ENCODE measurements at places on chromosomes 2 and 18.

DNA sequence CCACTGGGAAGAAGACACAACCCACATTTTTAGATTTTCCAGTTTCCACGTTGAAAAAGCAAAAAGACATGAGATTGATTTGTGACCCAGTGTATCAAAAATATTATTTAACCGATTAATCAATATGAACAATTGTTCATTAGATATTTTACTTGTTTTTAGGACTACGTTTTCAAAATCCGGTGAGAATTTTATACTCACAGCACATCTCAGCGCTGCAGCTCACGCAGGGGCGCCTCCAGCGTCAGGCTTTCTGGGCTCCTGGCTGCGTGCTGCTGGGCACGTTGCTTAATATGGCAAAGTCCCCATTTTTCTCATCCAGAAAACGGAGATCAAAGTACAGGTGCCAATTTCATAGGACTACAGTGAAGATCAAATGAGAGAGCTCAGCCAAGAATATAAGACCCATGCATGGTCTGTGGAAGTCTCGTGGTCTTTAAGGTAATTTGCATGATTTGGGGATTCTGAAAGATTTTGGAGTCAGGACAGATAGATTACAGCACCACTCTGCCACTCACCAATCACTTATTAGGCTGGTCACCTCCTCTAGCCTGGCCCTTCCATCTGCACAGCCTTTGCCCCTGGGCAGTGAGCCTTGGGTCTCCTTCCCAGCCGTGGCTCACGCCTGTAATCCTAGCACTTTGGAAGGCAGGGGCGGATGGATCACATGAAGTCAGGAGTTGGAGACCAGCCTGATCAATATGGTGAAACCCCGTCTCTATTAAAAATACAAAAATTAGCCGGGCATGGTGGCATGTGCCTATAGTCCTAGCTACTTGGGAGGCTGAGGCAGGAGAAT, 36.2 kb downstream of the PTPN18 start:
- DNase-seq = no peak

- no peak for DNase-seq
Observed at GRCh38 chr2:56132138-56132537, 51.7 kb upstream of the CCDC85A start.

DNA sequence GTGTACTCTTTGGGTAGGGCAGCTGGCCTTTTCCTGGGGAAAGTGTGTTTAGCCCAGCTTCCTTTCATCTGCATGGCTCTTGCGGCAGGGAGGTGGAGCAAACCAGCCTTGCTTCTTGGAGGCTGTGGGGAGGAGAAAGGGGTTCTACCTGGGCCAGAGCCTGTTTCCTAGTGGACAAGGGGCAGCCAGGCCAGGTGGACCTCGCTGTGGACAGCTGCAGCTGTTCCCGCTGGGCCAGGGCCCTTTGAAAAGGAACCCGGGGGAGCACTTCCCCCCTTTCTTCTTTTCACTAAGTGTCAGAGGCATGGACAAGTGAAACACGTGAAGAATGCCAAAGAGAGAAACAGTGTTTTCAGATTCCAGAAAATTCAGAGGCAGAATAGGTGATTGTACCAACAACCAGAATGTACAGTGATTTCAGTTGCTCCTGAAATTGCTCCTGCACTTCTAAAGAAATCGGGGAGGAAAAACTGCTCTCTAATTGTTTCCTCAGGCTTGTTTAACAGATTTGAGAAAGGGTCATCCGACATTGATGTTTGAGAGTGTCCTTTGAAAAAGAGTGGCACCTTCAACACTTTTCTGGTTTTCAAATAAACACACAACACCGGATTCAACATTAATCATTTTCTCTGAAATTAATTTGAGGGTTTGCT, 3.9 kb downstream of the GLI2 start:
- DNase-seq = no peak

GRCh38 chr2:232515639-232516038, 4.5 kb upstream of the PRSS56 start:
- no peak for DNase-seq

GRCh38 chr2:237458519-237458918, 28.5 kb upstream of the MLPH start:
- DNase-seq = no peak

DNA sequence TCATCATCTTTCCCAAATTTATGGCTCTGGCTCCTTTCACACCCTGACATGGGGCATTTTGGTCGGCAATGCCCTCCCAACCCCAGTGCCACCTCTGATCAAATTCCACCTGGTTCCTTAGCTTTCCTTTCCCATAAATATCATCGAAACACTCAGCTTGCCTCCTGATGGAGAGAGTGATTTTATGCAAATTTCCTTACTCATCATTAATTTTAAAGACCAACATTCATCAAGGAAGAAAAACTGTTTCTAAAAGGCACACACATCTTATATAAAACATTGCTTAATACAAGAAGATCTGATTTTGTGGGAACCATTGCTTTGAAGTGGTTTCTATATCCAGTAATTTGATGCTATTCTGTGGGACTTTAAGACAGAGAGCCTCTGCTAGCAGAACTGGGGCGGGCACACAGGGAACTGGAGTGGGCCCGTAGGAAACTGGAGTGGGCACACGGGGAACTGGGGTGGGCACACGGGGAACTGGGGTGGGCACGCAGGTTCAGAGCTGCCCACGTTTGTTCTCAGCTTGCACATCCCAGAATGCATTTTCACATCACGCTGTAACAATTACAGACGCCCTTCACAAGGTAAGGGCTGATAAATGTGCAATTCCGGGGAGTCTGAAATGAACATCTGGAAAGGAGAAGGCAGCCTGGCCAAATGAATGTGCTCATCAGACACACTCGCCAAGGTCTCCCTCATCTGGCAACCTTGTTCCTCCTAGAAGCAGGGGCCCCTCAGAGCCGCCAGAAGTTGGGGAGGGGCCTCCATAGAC, 174.2 kb downstream of the RTP5 start:
- no peak for DNase-seq

- no peak for DNase-seq
Observed at GRCh38 chr18:39596221-39596620, 2030.6 kb upstream of the CELF4 start.

DNA sequence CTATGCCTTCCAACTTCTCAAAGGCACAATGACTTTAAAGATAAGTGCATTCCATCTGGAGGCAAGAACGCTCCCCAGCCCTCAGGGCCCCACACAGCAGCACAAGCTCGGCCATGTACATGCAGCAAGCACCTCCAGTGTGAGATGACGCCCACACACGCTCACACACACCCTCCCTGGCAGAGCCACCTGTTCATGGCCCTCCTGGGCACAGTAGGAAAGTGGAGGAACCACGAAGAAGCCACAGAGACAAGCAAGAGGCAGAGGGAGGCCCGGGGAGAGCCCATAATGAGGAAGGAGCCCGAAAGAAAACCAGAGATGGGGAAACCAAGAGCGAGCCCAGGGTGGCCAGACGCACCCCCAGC, 21.7 kb downstream of the BIN1 start:
- DNase-seq = no peak

DNA sequence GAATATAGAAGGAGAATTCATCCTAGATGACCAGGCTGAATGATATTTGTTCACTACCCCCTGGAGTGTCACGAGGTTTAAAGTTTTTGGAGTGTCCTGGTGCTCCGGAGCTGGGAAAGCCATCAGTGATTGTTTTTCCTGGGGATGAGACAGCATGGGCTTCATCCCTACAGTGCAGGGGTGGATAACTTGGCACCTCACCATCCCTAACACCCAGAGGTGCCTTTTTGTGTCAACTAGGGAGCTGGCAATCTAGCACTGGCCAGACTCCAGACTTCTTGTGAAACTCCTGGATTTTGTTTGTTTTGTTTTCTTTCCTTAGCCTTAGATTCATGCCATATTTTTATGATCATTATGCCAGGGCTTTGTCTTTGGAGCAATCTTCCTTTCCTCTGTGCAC, 164.8 kb downstream of the PRKCE start:
- no peak for DNase-seq

DNA sequence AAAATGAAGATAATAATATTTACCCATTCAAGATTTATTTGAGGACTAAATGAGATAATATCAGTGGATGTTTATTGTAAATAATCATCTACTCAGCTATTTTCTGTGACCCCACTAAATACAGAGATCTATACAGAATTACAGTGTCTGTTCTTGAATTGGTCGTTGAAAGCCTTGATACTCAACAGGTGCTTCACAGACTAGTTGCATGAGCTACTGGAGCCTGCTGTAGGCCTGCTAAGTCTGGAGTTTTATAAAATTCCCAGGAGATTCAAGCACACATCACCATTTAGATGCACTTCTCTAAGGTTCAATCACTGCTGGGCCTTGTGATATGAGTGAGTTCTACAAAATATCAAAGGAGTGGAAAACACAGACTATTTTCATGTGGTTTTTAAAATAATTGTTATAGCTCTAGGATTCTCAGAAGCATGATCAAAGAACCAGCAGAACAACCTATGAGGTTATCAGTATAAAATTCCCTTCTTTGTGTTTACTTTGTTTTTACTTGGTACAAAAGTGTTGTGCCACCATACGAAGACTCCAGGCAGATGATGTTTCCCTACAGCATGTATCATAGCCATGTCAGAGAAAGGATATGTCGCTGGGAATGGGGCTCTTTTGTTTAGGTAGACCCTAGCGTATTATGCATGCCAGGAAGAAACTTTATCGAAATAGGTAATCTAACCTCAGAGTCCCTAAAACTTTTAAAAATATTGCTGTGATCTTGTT, 7.1 kb downstream of the SULT1C4 start:
- no peak for DNase-seq

DNA sequence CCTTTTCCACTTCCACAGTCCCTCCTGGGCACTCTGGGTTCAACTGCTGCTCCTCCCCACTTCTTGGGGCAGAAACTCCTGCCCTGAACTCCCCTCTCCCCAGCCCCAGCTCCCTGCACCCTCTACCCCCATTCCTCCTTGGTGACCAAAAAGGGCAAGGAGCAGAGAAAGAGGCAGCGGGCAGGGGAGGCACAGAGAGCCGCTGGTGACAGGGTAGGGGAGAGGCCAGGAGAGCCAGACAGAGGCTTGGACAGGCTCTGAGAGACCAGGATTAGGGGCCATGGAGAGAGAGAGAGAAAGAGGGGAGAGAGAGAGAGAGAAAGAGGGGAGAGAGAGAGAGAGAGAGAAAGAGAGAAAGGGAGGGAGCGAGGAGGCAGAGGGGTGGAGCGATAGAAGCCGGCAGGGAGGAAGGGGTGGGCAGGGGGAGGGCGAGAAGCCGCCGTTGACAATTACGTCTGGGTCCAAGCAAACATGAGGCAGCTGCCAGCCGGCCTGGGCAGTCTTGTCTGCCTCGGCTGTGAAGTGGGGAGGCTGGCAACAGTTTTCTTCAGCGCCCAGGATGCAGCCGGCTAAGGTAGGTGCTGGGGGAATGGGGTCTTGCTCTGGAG, at the start of gene KCNIP3:
KCNIP3 (plus strand) TSS at position 468 of the 608 bp plus-strand sequence; CDS start at position 560, 92 bp downstream.
- DNase-seq = no peak

GRCh38 chr2:172387361-172387760, 40.0 kb upstream of the ITGA6 start:
- DNase-seq = no peak
